CD4-positive, CD25-positive, alpha-beta regulatory T cell (primary cell): ENCODE measurements at places on chromosomes 1 and 21. TPM values are rescaled to one million over a fixed set of nuclear protein-coding genes. Genes with fewer than 3 reads are reported as not detected.

Gene A3GALT2
- not detected for total RNA-seq

DNA sequence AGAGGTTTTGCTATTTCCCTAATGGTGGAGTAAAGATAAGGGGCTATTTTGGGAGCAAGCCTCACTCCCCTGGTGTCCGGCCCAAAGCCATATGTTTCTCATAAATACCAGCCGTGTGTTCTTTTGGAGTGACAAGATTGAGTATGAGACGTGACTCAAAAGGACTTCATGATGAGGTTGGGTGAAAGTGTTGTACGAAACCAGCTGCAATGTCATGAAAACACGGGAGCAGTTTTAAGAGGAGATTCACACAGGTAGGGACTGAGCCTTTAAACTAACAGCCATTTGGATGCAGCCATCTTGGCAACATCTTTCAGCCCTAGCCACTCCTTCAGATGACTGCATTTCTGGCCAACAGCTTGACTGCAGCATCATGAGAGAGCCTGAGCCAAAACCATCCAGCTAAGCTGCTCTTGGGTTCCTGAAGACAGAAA, 532.3 kb upstream of the USP24 start:
- no peak for DNase-seq

DNA sequence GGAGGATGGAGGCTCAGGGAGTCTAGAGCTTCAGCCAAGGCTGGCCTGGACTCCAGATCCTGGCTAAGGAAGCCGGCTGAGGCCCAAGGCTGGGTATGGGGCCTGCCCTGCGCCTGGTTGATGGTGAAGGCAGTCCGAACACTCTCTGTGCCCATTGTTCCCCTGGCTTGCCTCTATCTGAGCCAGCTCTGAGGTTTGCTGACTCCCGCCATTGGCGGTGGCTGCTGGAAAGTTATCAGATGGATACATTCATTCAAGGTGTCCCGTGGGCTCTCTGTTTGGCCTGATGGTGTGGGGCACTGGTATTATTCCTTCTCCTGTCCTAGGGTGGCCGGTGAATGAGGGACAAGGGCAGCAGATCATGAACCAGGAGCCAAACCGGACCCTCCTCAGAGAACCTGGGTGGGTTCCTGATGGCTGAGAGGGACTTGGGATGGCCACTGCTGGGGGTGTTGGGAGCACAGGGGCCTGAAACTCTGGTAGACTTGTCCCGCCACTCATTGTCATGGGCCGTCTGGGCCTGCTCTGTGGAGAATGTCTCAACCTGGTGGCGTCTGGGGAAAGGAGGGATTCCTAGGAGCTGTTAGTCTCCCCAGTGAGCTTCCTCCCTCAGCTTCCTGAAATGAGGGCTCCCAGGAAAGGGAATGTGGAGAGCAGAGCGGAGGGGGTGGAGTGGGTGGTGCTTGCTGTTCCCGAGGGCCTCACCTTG, 22.2 kb downstream of the SLC26A9 start:
- no peak for DNase-seq

GRCh38 chr1:228085287-228085951, 2.9 kb downstream of the ARF1 start:
- no peak for DNase-seq

GRCh38 chr21:42503711-42504110, 7.7 kb upstream of the RSPH1 start:
- no peak for DNase-seq
